Nucleus accumbens (tissue), 56 donors: ENCODE measurements at places on chromosomes 2 and 18.

GRCh38 chr18:22169011-22169888 lies at the start of gene GATA6:
Gene GATA6 (plus strand): TSS chr18:22169589. CDS start chr18:22171145, 1,556 bp downstream.
- no peak for DNase-seq

DNA sequence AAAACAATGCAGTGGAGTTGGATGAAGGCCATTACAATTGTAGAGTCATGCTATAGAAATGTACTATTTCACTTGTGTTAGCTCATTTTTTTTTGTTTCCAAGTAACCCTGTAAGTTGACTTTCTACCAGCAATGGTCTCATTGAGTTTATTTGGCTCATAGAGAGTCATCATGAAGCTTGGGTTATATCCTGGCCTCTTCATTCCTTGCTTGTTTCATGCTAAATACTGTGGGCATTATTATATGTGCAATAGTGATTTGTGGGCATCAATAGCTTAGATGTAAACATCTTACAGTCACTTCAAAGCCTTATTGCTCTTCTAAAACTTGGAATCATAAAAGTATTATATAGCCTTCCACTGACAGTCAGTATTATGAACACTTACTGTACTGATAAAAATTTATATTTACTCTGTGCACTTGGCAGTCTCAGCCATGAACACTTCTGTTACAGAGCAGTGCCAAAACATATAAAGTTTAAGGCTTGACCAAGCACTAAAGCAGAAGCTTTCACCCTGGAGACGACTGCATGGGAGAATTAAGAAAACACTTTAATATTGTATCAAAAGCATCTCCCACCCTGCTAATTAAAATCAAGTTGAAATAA lies 751.2 kb downstream of the SATB2 start:
- DNase-seq, result no peak

DNA sequence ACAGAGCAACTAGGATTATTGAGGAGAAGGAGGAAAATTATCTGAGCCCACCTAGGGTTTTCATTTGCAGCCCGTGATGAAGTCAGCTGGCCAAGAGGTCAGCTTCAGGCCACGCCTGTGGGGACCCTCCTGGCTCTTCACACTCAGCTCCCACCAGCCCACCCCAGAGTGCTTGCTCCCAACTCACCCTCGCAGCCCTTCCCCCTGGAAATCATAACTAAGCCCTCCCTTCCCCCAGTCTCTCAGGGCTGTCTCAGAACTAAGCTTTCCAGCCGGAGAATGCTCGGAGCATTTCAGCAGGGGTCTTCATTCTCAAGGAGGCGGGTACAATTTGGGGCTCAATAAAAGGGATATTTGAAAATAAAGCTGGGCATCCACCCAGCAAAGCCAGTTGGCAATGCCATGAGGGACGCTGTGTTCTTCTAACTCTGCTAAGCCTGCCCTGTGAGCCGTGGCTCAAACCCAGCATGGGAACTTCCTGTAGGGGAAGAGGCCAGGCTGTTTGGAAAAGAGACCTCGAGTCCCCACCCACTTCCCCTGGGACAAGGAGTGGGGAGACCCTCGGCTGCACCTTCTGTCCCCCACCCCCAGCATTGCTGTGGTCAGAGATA lies 194.9 kb downstream of the CTIF start:
- DNase-seq, result no peak

DNA sequence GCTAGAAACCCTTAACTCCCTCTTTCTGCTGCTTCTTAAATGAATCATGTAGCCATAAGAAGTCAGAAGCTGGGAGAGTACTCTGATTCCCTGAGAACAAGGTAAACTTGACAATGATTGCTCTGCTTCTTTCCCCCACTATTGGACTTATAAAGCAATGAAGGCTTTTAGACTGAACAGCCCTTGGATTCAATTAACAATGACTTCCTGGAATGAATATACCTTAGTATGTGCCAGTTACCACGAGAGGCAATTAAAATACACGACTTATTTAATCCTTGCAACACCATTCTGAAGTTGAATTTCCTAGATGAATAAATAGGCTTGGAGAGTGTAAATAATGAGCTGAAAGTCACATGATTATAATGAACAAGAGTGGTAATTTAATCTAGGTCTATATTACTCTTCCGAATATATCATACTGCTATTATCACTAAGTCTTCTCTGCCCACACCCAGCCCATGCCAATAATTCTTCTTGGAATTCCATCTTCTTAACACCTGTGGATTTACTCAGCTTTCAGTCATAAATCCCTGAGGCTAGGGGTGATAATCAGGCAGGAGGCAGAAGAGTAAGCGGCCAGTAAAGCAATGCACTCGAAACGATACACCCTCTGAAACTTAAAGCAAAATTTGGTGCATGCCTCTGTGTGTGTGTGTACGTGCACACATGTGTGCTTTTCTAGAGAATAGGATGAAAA lies 170.2 kb downstream of the ATAD2B start:
- no peak for DNase-seq

DNA sequence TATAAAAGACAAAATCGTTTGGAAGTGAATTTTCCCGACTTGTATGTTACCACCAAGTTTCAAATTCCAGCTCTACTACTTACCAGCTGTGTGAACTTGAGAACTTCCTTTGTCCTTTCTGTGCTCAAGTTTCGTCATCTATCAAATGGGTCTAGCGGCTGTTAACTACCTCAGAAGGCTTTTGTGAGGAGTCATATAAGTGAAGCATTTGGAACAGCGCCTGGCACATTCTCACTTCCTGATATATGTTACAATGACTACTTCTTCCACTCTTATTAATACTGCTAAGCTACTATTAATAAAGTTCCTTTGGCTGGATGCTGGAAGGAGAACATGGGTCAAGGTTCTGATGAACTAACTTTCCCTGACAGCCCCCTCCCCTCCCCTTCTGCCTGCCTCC lies 104.5 kb downstream of the MEIS1 start:
- DNase-seq, result no peak

- no peak for DNase-seq
These were observed 548.2 kb upstream of the LRRTM1 start for GRCh38 chr2:80852808-80853139.

- DNase-seq, result no peak
These were observed 133.4 kb upstream of the ALPP start for GRCh38 chr2:232245111-232245510.

- DNase-seq, result no peak
These were observed 1004.1 kb upstream of the NRXN1 start for GRCh38 chr2:52036024-52036423.

DNA sequence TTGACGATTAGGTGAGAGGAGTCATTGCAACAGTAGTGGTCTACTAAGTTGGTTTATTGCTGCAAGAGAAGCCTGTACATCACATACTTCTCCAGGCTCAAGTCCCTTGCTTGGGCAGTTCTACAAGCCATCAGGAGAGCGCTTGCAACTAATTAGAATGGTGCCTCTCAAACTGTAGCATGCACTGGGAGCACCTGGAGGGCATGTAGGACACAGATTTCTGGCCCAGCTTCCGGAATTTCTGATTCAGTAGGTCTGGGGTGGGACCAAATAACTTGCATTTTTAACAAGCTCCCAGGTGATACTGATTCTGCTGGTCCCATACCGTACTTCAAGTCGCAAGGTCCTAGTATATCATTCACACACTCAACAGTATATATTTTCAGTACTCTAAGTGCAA lies 34.5 kb upstream of the CCDC88A start:
- DNase-seq, result no peak

GRCh38 chr2:101064125-101064502 lies 62.0 kb downstream of the RPL31 start:
- no peak for DNase-seq

GRCh38 chr2:105961599-105962146 lies 217.0 kb downstream of the NCK2 start:
- no peak for DNase-seq

GRCh38 chr2:75018162-75018561 lies 59.7 kb downstream of the POLE4 start:
- no peak for DNase-seq

DNA sequence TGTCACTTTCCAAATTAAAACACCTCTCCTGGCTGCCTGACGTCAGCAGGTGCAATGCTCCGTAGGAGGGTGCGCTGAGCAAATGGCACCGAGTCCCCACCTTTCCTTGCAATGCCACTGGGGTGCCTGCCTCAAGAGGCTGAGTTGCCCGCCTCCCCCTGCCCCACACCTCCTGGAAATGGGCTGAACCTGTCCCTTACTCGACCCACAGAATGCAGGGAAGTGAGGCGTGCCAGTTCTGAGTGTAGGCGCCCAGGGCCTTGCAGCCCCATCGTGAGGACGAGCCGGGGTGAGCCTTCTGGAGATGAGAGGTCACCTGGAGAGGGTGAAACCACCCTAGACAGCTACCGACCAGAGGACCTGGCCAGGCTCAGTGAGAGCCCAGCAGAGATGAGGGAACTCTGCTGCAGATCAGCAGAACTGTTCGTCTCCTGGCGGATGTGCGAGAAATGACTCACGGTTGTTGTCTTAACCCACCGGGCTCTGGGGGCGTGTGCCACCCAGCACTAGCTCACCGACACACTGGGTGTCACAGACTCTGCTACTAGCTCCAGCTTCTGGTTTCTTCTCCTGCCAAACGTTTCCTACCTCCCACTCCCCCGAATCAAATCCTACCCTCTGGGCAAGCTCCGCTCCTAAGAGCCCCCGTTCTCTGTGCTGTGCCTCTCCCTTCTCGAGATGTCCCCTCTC lies 168.7 kb upstream of the HDAC4 start:
- no peak for DNase-seq

GRCh38 chr2:108553209-108553919 lies 19.1 kb downstream of the LIMS1 start:
- DNase-seq, result no peak

GRCh38 chr2:150296770-150297546 lies 190.5 kb downstream of the RND3 start:
- no peak for DNase-seq

GRCh38 chr2:26463244-26464192 lies 14.4 kb downstream of the OTOF start:
- no peak for DNase-seq

DNA sequence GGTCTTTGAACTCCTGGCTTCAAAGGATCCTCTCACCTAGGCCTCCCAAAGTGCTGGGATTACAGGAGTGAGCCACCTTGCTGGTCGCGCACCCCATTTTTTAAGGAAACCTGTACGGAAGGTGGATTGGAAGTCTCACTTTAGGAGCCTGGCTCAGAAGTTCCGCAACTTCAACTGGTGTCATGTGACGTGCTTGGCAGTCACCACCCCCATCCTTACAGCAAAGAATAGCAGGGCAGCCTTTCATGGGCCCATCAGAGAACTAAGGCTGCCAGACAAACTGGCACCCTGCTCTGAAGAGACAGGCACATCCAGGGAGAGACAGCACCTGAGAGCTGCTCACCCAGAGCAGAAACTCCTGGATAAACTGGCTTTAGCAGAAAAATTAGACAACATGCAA lies 3.3 kb upstream of the SLC66A2 start:
- DNase-seq, result no peak

GRCh38 chr2:100736121-100736915 lies 83.6 kb upstream of the NPAS2 start:
- no peak for DNase-seq

DNA sequence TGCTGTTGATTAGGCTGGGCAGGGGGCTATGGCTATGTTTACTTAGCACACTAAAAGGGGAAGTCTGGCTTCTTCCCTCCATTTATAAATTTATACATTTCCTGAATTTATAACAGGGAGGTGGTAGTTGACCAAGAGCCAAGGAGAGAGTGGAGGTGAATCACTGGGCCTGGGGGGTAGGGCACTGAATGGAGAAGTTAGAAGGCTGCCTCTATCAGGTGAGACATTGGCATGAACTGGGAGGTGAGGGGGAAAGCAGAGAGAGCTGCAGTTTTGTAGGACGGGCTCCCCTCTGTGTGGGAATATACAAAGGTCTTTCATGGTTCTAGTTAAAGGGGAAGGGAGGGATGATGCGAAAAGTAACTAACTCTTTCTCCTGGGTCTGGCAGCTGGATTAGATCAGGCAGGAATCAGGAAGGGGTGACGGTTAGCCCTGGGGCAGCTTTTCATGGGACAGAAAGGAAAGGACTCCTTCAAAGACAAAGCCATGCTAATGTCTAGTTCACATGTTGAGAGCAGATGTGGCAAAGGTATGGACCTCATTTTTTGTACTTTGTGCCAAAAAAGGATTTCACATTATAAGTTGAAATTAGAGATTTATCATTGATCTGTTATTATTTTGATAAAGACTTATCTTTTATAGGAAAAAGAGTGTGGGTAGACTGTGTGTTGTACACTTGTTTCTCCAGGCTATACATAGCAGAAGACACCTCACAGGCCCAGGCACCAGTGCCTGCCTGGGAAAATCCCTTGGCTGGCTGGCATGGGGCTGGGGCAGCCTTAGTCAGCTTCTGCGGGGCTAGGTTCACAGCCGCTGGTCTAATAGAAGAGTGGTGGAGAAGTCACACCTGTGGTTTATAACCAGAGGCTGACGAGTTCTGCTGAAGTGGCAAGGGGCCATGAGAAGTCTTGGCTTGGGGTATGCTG lies 158.7 kb downstream of the CLIP4 start:
- no peak for DNase-seq

GRCh38 chr2:239122421-239123110 lies 274.7 kb downstream of the TWIST2 start:
- DNase-seq, result no peak

- DNase-seq, result no peak
These were observed 358.2 kb upstream of the UBE2E3 start for GRCh38 chr2:180621941-180622918.

DNA sequence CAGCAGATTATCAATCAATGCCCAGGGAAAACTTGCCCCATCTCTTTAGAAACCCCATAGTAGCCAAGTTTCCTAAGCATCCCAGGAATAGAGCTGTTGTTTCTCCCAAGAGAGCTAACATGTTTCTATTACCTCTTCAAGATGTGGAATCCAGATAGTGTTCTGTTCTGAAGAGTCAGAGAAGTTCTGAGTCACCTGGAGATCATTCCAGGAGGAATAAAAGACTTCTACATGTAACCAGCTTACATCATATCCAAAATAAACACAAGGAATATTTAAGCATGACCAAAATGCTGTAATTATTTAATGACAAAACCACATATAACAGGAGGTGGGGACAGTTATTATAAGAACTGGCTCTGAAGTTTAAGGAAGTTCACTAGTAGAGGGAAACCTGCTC lies 51.0 kb upstream of the GORASP2 start:
- no peak for DNase-seq

GRCh38 chr18:22558945-22559385 lies 141.2 kb upstream of the CTAGE1 start:
- no peak for DNase-seq

GRCh38 chr2:218516614-218517013 lies 51.5 kb downstream of the USP37 start:
- no peak for DNase-seq

- no peak for DNase-seq
These were observed 84.3 kb downstream of the UXS1 start for GRCh38 chr2:106109675-106110424.

DNA sequence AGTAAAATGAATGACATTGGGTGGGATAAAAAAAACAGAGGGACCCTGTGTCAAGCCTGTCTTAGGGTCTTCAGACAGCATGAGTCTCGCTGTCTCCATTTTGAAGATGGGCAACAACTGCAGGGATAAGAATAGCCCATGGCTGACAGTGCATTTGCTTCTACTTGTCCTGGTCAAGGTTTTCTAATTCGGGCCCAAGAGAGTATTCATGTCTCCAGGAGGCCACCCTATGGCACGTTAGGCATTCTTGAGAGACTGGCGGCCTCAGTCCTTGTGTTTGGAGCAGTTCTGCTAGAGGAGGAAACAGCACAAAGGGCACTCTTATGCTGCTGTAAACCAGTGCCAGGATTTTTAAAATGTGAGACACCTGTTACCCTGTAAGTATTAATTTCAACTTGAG lies 9.5 kb upstream of the MYL1 start:
- no peak for DNase-seq

- DNase-seq, result no peak
These were observed 46.9 kb upstream of the CNGA3 start for GRCh38 chr2:98299211-98299905.
